Skeletal muscle cell (primary cell): ENCODE measurements at places on chromosomes 1 and 21.

DNA sequence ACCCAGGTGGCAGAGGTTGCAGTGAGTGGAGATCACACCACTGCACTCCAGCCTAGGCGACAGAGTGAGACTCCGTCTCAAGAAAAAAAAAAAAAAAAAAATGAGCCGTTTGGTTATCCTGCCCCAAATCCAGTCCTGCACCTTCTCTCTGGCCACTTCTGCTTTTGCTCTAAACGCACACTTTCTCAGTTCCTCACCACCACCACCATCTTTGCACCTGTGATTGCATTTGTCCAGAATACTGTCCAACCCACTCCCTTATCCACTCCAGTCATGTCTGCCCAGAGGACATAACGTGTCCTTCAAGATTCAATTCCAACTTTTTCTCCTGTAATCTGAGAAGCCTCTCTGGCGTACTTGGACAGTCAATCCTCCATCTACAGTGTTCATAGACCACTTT lies 2.2 kb upstream of the NEK2 start:
- no peak for DNase-seq

DNA sequence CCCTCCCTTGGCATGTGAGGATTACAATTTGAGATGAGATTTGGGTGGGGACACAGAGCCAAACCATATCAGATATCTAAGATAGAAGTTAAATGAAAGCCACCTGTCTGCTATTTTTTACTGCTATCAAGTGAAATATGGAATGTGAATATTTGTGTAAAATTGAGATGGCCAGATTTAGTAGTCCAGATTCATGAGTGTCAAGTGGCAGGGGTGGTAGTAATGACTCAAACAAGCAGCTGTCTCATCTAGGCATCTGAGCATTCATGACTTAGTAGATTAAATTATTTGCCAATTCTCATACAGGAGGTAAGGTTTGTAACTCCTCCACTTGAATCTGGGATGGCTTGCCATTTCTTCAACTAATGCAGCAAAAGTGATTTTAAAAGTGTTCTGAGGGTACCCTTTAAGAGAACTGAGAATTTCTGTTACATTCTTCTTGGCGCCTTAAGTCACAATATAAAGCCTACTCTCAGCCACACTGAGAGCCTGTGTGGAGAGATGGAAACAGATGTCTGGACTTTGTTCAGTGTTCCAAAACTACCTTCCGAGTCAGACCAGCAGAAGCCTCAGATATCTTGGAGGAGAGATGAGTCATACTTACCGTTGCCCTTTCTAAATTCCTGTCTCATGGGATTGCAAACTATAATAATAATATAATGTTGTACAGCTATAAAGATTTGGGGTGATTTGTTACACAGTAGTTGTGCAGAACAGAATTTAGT lies 1065.6 kb upstream of the TMPRSS15 start:
- DNase-seq, result no peak

- DNase-seq, result no peak
Observed at GRCh38 chr21:34204481-34205439, 131.4 kb downstream of the MRPS6 start.

- DNase-seq, result no peak
Observed at GRCh38 chr21:46324390-46325072, 575 bp downstream of the PCNT start.

GRCh38 chr1:35449334-35450008 lies 107.7 kb downstream of the KIAA0319L start:
- DNase-seq, result peak; percentile 91

- DNase-seq, result no peak
Observed at GRCh38 chr1:60572378-60572777, 498.8 kb upstream of the C1orf87 start.

- no peak for DNase-seq
Observed at GRCh38 chr21:29771491-29772066, 168.2 kb downstream of the GRIK1 start.

GRCh38 chr21:42607102-42607501 lies 46.3 kb upstream of the PDE9A start:
- no peak for DNase-seq

- DNase-seq, result no peak
Observed at GRCh38 chr1:107963601-107964335, 1.2 kb downstream of the VAV3 start.

GRCh38 chr1:117466761-117467160 lies 99.5 kb downstream of the MAN1A2 start:
- DNase-seq, result no peak

- no peak for DNase-seq
Observed at GRCh38 chr1:206797534-206798383, 25.5 kb upstream of the IL10 start.

DNA sequence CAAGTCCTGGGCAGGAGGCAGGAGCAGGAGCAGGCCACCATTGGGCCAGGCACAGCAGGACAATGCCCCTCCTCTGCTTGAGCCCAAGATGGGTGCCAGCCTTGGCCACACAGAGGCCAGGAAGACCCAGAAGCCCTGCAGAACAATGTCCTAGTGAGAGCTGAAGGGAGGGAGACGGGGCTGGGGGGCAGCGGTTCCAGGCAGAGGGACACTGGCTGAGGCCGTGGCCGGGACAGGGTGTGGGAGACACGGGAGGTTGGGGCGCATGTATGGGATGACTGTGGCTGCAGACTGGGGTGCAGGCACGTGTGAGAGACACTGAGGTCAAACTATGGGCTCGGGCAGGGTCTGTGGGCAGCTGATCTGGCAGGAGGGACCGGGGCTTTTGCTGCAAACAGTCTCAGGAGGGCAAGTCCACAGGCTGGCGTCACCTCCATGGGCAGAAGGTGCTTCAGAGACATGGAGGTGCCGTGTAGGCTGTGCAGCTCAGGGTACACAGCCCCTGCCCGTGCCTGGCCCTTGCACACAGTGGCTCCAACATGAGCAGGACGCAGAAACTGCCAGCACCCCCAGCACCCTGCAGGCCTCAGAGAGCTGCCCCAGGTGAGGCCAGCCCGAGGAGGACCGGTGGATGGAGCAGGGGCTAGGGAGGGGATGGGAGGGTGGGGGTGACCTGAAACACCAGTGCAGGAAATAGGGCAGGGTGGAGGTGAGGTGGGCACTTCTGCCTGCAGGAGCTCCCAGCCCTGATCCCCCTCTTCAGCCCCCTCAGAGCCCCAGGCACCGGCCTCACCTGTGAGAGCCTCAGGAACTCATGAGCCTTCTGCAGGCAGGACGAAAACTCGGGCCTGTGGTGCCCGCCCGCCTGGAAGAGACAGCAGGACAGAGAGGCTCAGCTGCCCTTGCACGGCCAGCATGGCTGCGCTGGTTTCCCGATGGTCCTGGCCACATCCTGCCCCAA lies 19.5 kb downstream of the LSS start:
- no peak for DNase-seq

DNA sequence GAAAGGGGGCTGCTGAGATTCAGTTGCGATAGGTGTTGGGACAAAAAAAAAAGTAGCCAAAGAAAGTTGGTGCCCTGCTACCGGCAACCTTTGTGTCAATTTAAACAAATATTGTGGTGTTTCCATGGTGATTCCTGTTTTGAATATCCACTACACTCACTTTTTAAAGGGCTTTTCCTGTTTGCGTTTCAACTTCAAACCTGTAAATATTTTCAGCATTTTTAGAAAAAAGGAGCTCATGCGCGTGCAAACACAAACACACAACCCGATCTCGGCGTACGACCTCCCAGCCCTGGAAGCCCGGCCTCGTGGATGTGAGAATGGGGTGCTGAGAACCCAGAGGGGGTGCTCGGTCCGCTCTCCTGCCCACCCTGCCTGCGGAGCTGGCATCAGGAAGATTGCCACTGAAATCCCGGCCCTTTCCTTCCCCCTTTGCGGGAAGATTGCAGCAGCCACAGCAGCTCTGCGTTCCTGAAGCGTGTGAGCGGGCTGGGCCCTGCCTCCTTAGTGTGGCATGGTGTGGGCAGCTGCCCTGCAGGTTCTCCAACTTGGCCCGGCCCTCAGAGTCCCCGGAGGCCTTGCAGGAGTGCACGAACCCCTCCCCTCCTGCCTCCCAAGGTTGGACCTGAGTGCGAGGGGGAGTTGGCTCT lies 34.8 kb downstream of the CASZ1 start:
- DNase-seq, result no peak

GRCh38 chr21:28938726-28939125 lies 54.0 kb downstream of the LTN1 start:
- DNase-seq, result no peak

- DNase-seq, result no peak
Observed at GRCh38 chr1:23867542-23867894, 572 bp downstream of the FUCA1 start.

DNA sequence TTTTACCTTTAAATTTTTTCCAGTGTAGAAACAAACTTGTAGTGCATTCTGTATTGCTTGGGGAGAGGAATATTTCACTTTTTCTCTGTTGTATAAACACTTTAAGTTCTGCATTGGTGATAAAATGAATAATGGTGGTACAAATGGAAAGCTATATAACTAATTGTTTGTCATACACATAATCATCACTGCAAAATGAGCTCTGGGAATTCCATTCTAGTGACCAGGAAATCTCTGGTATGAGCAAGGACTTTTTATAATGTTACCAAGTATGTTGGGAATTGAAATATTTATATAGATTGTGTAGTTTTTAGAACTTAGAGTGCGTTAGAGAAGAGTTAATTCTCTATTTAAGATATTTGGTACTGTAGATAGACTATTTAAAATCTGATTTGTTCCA lies 5.0 kb upstream of the FMN2 start:
- no peak for DNase-seq

- DNase-seq, result no peak
Observed at GRCh38 chr1:111192658-111193519, 7.6 kb downstream of the DENND2D start.
